Retinal pigment epithelial cell (primary cell): ENCODE measurements at places on chromosomes 3 and 15.

DNA sequence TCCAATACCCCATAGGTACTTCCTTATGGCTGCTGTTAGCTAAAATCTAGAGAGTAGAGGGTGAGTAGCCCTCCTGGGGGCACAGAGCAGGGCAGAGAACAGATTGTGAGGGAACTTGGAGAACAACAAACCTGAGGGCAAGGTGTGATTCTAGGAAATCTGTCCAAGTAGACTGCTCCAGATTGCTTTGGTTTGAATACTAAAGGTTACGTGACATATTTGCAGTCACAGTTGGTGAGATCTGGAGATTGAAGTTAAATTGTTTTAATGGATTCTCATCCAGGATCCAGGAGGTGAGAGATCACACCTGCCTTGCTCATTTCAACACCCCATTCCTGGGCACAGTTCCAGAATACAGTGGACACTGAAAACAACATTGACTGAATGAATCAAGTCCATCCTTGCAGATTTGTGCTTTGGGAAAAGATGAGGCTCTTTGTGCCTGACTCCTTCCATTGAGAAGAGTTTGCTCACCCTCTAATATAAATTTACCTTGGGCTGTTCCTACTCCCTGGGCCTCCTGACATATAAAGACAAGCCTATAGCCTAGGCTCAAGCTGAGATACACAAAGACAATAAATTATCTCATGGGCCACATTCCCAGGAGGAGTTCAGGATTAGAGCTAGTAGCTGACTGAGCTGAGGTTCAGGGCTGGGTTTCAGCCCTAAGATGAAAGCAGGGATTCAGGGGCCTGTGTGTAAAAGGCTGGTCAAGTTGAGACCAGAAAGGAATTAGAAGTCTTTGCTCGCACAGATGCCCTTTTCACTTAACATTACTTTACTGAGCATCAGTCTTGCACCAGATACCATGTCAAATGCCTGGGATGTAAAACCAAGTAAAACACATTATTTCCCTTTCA, 400.9 kb upstream of the MCTP2 start:
- DNase-seq: no peak

DNA sequence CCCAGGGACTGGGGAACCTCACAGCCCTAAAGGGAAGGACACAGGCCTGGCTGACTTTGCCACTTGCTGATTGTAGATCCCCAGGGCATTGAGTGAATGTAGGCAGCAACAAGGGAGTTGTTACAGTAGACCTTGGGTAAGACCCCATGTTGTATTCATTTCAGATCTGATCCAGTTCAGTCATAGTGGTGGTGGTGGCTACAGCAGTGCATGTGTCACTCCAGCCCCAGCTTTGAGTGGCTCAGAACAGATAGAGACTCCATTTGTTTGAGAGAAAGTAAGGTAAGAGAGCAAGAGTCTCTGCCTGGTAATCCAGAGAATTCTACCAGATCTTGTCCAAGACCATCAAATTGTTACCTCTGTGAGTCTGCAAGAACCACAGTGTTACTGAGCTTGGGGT, 278.7 kb upstream of the SATB1 start:
- no peak for DNase-seq

DNA sequence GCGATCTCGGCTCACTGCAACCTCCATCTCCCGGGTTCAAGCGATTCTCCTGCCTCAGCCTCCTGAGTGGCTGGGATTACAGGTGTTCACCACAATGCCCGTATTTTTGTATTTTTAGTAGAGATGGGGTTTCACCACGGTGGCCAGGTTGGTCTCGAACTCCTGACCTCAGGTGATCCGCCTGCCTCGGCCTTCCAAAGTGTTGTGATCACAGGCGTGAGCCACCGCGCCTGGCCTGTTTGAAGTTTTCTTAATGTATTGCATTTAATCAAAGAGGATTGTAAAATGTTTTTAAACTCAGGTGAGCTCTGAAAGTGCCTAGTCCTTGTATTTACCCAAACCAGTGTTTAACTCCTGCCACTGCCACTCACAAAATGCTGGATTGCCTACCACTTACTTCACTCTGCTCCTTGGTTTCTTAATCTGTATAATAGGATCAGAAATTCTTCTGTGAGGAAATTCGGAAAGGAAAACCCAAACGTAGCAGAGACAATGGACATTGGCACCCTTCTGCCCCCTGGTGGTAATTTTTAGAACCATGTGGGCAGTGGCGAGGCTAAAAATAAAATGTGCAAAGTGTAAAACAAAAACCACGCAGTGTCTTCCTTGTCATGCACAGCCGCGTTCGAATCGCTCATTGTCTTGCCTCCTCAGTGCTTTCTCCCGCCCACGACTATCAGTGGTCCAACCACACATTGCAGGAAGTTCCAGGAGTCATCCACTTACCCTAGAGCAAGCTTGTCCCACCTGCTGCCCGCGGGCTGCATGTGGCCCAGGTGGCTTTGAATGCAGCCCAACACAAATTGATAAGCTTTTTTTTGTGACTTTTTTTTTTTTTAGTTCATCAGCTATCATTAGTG, 27.3 kb downstream of the CEP19 start:
- DNase-seq: no peak

- peak; percentile 69 for DNase-seq
Observed at GRCh38 chr3:197906023-197906849, 43.8 kb upstream of the RPL35A start.

GRCh38 chr3:150763841-150764483, 993 bp upstream of the SIAH2 start:
- no peak for DNase-seq

DNA sequence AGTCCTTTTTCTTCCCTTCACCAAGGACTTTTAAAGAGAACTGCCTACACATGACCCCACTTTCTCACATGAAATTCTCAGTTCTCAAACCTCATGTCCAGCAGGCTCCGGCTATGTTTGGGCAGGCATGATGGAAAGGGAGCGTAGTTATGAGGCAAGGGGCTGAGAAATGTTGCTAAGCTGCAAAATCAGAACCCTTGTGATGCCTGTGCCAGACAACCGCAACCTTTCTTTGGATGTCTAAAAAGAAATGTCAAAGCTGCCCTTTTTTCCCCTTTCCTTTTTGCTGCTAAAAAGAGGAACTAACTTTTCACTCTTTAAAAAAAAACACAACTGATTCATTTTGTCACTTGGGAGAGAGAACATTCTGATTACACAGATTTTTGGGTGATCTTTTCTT, 19.2 kb downstream of the GNB4 start:
- DNase-seq: no peak

GRCh38 chr3:160676547-160677303, at the start of gene ARL14:
TSS of gene ARL14 (plus strand) at chr3:160677160. CDS start at chr3:160677347, 187 bp downstream.
- peak; percentile 69 for DNase-seq

GRCh38 chr3:45104715-45105711, 41.2 kb downstream of the CDCP1 start:
- DNase-seq: no peak

GRCh38 chr3:88219138-88219792, 69.5 kb downstream of the C3orf38 start:
- DNase-seq: no peak

- no peak for DNase-seq
Observed at GRCh38 chr3:107950417-107950816, 140.4 kb downstream of the CD47 start.
